ENCODE measurements at places on chromosomes 3 and 15.
A peak's percentile ranks its signal among the peaks of the same experiment; 100 is the strongest.

- no peak for DNase-seq
Observed at GRCh38 chr15:77430213-77430612, 9.5 kb downstream of the HMG20A start.

- no peak for DNase-seq
Observed at GRCh38 chr3:179615458-179616173, 11.0 kb downstream of the NDUFB5 start.

DNA sequence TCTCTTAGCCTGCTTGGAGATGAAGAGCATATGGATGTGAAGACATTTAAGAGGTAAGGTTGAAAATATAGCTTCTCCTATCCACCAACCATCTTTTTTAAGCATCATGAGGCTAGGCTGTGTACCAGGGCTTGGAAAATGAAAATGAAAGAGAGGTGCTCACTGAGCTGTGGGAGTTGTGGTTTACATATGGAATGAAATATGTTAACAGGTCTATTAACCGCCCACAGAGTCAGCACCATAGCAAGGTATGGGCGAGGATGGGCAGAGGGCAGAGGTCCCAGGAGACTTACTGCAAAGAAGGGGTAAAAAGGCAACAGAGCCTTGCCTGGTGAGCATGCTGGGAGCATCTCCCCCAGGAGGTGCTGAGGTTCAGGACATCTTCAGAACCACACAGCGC, 273.1 kb downstream of the GABRG3 start:
- DNase-seq = no peak

GRCh38 chr3:194130807-194131589, 5.0 kb upstream of the HES1 start:
- peak; percentile 90 for DNase-seq

GRCh38 chr3:66598168-66598567, 97.3 kb upstream of the LRIG1 start:
- no peak for DNase-seq

DNA sequence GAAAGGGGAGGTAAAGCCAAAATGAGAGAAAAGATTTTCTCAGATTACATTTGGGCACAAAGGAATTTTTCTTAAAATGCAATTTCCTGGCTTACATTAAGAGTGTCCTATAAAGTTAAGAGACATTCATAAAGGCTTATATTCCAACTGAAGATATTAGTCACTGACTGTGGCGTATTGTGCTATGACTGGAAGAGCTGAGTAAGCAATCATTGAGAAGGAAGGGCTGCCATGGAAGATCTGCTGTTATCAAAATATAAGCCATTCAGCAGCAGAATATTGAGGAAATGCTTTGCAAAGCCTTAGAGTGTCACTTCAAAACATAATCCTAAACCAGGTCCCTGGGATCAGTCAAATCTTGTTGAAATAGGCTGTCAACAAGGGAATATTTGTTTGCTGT, 593.9 kb downstream of the TUSC7 start:
- no peak for DNase-seq

DNA sequence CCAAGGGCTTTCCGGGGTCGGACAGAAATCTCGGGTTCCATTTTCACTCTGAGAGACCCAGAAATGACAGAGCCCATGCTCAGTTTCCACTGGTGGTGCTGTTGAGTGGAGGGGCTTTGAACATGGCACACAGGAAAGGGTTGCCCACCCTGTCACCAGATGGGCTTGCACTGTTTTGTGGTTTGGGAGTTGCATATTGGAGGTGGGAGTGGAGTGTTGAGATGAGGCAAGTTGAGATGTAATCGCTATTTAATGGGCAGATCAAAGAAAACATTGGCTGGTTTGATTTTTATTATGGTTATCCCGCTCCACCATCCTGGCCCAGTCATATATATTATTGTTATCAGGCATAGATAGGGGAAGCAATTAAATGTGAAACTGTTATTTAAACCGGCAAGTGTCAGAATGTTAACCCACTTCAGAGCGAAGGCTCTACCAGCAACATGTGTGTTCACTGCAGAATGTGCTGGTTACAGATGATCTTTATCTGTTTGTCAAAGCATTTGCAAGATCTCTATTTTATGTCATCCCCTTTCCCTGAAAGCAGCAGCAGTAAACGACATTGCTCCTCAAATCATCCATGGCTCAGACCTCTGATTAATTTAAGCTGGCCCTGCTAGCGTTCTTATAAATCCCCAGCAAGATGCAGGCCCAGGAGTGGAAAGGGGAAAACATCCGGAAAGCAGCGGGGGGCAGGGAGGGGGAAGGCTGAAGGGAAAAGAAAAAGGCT, 58.3 kb upstream of the TSEN2 start:
- no peak for DNase-seq

DNA sequence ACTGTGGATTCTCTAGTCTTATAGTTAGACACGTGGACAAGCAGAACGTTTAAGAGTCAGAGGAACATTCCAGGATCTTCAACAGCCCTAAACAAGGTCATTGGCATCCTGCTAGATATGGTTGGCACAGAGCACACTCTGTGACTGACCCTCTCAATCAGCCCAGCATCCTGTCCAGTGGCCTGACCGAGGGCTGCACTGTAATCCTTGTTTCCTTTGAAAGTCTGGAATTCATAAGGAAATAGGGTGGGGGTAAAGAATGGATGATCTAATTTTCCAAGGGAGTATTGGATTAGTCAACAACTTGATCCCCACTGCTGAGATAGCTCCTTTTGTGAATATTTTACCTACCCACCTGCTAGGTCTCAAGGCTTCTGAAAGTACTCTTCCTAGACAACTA, 94.5 kb upstream of the DLG1 start:
- no peak for DNase-seq

DNA sequence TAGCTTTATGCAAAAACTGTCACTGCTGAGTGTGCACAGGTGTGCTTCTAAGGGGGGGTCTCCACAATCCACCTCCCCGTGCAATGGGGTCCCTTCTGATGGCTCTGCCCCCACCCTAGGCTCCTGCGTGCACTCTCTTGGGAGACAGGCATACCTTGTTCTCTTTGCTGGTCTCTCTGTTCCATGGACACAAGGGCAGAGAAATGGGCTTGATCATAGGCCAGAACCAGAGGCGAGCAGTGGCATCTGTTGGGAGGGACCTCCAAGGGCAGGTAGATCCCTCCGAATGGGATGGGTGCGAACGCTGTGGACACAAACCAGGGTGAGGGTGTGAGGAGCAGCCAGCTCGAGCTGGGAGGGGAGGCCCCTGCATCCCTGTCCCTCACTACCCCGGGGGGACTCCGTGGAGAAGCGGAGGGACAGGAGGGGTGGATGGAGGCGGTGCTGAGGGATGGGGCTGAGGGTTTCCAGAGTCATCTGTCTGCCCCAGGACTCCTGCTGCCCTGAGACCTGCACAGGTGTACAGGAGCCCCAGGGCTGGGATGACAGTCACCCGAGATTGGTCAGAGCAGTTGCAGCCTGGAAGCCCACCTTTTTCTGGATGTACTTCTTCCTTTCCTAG, 175.0 kb downstream of the KLF13 start:
- no peak for DNase-seq

DNA sequence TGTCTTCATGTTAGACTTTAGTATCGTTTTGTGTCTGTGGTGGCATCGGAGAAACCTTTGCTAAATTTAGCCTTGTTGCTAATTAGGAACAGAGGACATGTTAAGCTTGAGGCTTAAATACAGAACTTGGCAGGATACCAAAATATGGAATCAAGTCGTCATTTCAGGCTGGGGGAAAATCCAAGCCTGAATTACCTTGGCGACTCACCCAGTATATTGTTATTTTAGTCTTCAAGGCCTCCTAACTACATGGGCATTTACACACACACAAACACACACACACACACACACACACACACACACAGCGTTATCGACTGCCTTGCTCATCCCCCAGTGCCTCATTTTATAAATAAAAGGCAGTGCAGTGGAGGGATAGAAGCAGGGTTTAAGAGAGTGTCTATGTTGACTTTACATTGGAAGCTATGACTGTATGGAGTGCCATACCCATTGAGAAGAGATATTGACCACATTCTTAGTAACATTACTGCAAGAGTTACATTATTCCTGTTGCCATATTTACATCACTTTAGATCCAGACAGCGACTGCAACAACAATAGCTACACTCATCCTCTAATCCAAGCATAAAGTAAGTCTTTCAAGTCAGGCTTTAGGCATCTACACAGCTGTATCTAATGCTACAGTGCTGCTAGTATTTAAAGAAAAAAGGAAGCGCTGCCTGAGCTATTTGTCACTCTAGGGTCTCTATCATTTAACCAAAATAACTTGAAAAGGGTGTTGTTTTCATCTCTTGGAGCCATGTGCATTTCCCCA, 210.8 kb upstream of the SEMA6D start:
- DNase-seq = peak; percentile 97

DNA sequence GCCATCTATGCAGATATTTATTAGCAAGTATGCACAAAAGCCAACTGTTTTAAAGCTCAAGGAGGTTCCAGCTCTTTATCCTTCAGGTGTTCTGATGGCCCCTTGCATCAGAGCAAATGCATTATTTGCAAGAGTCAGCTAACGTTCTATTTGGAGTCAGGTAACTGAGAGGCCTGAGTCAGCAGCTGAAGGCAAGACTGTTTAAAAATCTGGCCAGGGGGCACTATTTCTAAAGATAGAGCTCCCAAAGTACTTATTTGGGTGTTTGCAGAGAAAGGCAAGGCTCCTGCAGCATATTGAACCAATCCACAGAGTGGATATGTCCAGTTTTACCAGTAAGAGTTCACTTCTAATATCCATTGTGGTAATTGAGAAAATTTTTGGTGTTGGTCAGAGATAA, 146.1 kb downstream of the LRTM1 start:
- no peak for DNase-seq

DNA sequence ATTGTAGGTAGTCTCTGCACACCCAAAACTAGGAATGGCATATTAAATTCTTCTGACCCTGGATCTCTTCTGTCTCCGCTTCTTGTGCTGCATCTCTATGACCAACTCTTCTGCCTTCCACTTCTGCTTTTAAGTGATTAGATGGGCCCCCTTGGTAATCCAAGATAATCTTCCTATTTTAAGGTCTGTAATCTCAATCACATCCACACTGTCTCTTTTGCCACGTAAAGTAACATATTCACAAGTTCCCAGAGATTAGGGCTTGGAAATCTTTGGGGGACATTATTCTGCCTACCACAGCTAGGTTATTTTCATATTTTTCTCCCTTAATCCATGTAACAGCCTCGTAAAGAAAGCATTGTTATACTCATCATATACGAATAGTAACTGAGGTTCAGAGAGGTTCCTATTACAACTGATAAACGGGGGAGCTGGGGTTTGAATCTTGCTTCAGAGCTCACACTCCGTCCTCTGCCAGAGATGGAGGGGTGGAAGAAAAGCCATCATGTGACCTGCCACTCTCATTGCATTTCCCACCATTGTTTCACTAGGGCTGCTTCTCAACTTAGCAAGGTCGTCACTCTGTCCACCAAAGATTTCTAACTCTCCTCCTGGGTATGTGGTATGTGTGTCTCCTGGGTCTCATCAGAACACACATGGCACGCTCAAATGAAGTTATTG, 6.6 kb upstream of the CD47 start:
- DNase-seq = no peak

- DNase-seq = no peak
Observed at GRCh38 chr3:155618543-155618942, 126.3 kb downstream of the PLCH1 start.

- no peak for DNase-seq
Observed at GRCh38 chr3:180290300-180290699, 253.6 kb upstream of the PEX5L start.

- no peak for DNase-seq
Observed at GRCh38 chr3:72533591-72534473, 314.4 kb downstream of the SHQ1 start.

DNA sequence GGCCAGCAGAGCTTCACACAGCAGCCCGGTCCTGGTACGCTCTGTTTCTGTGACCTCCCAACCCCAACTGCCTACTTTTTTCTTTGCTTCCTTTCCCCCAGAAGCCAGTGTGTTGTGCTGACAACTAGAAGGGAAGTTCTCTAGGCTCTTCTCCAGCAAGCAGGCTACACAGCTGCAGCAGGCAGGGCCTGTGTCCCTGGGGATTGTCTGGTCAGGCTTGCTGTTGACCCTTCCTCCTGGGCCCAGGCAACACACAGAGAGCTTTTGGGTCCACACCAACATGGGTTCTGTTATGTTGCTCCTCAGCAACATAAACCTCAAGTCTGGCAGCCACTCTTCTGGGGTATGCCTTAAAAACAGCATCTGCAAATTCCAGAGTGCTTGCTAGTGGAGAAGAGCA, 36.2 kb upstream of the TSPAN3 start:
- no peak for DNase-seq

DNA sequence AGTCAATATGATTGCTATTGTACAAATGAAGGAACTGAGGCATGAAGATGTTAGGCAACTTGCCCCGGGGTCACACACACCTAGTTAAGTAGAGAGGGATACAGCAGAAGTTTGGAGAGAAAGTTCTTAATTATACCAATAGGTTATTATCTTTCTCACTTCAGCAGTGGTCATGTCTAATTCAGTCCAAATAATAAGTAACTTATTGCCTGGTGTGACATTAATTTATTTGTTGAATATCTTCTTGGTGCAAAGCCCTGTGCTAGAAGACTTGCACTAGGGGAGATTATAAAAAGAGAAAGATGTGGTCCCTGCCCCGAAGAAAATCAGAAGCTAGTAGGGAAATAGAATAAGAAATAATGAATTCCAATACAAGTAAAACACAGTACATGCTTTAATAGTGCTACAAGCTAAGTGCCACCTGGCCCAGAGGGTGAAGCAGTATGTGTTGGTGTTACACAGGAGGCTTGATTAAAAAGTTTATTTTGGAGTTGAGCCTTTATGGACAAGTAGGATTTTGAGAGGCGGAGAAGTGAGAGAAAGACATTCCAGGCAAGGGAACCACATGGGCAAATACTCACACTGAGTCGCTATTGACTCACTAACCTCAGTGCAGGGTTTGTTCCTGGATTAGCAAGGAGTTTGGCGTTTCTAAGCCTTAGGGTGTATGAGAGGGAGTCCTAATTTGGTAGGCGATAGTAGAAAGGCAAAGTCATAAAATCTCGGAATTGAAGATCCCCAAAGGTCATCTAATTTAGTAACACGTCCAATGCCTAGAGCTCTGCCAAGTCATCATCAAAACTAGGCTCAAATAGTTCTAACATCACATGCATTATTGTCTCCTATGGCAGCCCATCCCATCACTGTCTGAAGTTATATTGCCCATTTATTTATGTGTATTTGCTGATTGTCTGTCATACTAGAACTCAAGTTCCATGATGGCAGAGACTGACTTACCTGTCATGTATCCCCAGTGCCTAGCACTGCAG, 19.2 kb upstream of the GSK3B start:
- no peak for DNase-seq

DNA sequence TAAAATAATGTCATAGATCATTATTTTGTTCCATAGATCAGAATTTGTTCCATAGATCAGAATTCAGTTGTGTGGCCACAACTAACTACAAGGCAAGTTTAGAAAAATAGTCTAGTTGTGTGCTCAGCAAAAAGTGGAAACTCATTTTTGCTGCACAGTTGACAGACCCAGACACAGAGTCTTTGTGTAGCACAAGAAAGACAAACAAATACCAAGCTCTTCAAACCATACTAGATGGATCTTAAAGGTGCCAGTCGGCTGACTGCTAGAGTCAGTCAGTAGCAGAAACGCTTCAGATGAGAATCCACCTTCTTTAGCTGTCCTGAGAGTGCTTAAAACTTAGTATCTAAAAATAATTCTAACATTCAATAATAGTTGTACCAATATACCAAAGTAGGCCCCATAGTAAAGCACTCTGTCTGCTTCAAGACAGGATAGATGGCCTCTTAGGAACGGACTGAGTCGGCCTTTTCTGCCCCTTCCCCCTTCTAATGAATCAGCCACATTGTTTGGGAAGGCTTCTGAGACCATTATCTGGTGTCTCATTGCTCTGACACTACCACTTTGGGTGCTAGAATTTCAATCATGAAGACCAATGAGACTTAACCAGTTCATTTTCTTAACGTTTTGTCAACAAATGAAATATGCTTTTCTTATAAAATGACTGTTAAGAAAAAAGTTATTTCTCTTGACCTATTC, 27.7 kb upstream of the SLC4A7 start:
- DNase-seq = no peak

Measured in retinal pigment epithelial cell (primary cell).